ENCODE measurements at places on chromosomes 4 and X.

DNA sequence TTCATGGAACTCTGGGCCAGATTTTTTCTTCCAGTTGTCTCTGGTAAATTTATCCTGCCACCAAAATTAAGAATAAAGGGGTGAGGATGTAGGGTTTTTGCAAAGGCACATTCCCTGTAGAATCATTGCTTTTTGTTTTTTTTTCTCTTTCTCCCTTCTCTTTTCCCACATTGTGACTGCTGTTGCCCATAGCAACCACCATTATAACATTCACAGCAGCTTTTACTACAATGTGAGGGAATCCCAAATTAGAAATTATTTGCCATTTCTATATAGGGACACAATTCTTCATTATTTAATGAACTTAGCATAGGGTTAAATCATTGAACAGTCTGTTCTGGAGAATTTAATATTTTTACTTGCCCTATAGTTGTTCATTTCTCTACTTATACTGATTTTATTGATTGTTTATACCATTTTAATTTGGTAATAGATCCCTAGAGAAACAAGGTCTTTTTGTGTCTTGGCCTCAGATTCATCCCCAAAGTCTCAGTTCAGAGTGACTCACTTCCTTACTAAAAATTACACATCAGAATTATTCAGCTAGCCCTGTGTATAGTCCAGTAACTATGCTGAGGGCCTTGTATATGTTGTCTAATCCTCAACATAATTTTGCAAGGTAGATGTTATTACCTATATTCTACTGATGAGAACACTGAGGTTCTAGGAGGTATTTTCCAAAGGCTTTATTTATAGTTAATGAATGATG is 80.8 kb upstream of the ANK2 start:
- DNase-seq: peak; percentile 19

DNA sequence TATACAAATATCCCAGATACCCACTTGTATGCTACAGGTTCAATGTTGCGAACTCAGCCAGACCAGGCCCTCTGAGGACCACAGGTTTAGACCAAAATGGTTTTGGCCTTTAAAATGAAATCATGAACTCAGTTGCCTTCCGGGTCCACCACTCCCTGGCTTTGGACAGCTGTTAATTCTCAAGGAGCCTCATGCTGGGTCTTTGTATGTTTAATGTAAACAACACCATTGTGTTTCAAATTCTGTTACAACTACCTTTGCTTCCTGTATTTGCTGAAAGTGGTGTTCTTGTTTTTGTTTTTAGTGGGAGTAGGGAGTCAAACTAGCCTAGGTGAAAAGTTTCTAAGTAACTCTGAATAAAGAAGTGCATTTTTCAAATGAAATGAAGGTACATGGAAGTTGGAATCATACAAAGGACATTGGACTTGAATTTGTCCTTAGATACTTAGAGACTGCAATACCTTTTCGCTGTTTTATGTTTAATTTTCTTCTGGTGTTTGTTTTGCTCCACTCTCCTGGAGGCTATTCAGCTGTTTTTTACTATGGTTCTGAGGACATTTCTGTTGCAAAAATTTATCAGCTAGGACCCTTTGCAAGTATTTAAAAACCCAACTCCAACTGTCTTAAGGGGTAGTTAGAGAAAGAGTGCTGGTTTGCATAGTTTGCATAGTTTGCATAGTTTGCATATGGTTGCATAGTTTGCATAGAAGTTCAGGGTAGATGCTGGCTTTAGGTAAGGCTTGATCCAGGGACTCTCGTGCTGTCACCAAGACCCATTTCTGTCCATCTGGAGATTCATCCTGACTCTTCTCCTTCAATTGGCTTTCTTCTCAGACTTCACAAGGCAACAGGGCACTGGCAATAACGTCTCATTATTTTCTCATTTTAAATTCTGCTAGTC is 70.1 kb downstream of the MID1IP1 start:
- no peak for DNase-seq

- no peak for DNase-seq
Observed at GRCh38 chr4:121308328-121308663, 72.5 kb downstream of the QRFPR start.

- no peak for DNase-seq
Observed at GRCh38 chr4:2824329-2824835, 19.3 kb upstream of the ADD1 start.

DNA sequence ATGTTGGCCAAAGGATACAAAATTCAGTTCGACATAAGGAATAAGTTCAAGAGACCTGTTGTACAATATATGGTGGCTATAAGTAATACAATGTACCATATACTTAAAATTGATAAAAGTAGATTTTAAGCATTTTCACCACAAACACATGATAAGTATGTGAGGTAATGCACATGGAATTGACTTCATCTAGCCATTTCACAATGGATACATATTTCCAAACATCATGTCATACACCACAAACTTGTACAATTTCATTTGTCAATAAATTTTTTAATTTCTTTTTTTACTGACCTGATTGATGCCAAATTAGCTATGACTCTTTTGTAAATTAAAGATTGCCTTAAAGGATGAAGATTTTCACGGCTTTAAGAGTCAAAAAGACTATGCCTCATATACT is 103.1 kb upstream of the VCX2 start:
- DNase-seq: no peak

DNA sequence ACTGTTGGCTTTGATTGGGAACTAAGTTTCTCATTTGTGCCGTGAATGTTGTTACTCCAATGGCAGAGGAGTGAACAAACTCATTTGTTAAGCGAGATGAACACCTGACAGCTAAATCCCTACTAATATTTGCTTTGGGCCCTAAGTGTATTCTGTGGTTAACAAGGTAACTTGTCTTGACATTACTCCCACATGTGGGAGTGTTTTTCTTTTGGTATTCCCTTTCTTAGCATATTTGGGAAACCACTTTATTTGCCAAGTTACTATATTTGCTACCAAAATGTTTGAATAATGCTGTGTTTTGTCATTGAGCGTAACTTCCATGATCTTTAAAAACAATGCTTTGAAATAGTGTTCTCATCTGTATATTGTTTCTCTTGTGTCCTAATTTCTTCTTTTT is 82.5 kb downstream of the ARHGAP10 start:
- no peak for DNase-seq

GRCh38 chr4:55321707-55322264 is 24.3 kb upstream of the SRD5A3 start:
- peak; percentile 94 for DNase-seq

GRCh38 chr4:101192244-101192643 is 155.1 kb downstream of the PPP3CA start:
- DNase-seq: peak; percentile 40
